ENCODE measurements at places on chromosomes 6 and 20.

DNA sequence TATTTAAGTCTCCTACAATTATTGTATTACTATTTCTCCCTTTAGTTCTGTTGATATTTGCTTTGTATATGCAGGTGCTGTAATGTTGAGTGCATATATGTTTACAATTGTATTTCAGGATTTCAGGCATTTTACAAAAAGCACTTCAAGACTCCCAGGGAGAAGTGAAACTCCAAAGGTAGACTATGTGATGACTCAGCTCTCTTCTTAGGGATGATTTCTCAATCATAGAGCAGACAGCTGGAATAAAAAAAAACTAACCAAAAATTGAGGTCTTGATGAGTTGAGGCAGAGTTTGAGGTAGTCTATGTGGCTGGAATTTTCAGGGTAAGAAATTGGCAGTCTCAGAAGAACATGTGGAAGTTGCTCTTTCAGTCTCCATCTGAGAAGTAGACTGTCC, 786.1 kb downstream of the TFAP2A start:
- DNase-seq = no peak

DNA sequence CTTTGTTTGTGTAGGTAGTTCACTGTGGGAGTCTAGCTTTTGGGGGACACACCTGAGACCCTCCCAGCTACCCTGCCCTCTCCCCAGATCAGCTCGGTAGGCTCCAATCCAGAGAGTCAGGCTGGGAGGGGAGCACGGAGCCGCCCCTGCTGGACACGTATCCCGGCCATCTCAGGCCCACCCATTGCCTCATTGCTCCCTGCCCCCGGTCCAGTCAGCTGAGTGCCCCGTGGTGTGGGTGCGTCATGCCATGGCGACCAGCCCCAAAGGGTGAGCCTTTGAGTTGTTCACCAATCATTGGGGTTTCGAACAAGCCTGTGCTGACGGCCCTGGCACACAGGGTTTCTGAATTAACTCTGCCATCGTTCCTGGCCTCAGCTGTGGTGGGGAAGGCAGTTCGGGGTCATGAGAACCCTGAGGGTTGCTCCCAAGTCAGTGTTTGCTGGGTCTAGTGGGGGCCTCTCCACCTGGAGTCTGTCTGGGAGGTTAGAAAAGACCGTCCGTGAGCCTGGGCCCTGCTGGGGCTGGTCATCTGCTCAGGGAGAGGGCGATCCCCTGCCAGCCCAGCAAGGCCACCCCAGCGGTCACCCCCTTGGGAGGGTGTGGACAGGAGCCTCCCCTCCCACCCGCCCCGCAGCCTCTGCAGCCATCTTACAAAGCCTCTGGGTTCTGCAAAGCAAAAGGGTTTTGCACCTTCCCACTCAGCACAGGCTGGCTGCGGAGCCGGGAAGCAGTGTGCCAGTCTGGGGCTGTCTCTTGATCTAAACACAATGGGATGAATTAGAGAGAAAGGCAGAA, 34.5 kb downstream of the NTSR1 start:
- no peak for DNase-seq

GRCh38 chr20:61806314-61806713, 259.4 kb downstream of the TAF4 start:
- no peak for DNase-seq

DNA sequence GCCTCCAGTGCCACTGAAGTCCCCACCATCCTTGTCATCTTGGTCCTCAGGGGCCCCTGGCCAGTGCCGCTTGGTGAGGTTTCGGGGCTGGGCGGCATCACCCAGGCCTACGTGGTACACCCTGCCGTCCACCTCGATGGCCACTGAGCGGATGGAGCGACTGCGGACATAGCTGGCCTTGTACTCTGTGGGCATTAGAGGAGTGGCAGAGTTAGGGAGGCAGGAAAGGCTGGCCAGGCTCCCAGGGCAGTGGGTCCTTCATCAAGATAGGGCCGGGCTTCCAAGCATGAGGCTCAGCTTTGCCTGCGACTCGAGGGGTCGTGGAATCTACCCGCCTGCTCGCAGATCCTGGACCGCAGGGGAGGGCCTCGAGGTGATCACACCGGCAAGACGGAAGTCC, 119.0 kb downstream of the SULF2 start:
- DNase-seq = no peak

- DNase-seq = no peak
Measured at GRCh38 chr20:22673467-22673866, 89.1 kb upstream of the FOXA2 start.

DNA sequence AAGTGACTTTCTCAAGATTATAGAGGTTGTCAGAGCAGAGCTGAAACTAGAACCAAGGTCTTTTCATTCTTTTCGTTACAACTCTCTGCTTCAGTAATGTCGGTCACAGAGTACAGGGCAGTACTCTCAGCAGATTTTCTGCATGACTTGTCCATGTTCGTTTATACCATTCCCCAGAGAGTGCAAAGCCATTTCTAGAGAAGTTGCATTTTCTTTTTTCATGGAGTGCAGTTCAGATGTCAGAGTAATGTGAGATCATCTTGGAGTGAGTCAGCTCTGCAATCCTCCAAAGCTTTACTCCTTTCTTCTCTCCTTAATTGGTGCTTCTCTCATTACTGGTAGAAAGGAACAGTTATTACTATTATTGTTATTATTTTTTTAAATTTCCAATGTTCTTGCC, 115.6 kb upstream of the B3GAT2 start:
- no peak for DNase-seq

DNA sequence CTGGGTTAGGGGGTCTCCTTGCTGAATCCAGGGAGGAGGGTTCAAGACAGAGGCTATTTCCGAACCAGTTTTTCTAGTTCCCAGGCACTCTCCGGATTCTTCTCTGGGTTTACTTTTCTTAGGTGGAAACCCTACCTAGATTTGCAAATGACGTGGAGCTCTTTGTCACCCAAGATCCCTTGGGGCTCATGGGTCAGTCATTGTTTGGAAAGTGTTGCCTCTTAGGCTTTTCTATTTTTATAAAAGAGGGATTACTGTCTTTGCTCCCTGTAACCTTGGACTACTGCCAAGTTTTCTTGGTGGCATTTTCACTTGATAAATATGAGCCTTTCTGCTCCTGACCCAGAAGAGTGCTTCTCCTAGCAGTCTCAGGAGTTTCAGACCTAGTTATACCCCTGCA, 33.6 kb downstream of the FAM209B start:
- DNase-seq = no peak

DNA sequence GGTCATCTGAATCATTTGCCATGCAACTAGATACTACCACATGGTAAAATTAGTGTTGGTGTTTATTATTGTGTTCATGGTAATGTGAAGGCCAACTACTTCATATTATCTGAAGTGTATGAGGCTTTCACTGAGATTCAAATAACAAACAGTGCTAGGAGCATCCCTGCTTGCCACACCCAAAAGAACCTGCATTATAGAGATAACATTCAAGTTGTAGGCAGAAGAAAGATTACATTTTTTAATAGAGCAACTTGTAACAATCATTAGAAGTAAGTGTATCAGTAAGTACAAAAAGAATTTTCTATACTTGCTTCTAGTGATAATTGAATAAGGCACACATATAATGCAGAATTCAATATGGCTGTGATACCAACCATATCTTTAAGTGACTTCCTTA, 49.8 kb downstream of the BCKDHB start:
- DNase-seq = no peak

- DNase-seq = no peak
Measured at GRCh38 chr20:40986774-40987173, 41.8 kb upstream of the TOP1 start.

DNA sequence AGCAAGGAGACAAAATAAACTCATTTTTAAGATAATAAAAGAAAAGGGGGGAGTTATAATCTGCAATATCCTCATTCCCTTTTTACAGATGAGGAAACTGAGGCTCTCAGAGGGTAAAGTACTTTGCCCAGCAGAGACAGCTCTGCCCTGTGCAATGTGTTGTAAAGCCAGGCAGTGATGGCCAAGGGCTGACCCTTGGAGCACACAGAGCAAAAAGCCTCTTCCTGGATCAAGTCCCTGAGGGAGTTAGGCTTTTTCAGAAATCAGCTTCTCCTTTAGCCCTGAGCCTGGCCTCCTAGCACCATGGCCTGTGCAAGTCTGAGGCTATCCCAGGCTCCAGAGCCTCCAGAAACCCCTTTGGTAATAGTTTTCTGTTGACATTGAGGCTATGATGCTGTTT, 234.8 kb downstream of the PHACTR1 start:
- no peak for DNase-seq

DNA sequence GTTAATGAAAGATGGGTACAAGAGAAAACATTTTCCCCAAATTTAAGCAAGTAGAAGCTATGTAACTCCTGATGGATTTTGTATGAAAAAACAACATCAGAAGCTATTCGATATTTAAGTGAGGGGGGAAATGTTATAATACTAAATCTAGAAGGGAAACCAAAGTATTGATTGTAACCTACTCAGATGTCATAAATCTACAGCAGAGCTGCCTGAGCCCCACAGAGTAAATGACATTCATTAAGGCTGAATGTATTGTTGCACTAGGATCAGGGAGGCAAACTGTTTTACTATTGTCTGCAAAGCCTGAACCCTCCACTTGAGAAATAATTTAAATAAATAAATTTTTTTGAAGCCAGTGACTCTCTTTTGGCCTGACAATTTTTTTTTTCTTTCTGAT, 19.3 kb downstream of the ANKRD6 start:
- DNase-seq = no peak

GRCh38 chr6:142378138-142378875, 76.5 kb downstream of the ADGRG6 start:
- DNase-seq = no peak

GRCh38 chr6:82176616-82177015, 70.9 kb downstream of the IBTK start:
- no peak for DNase-seq

DNA sequence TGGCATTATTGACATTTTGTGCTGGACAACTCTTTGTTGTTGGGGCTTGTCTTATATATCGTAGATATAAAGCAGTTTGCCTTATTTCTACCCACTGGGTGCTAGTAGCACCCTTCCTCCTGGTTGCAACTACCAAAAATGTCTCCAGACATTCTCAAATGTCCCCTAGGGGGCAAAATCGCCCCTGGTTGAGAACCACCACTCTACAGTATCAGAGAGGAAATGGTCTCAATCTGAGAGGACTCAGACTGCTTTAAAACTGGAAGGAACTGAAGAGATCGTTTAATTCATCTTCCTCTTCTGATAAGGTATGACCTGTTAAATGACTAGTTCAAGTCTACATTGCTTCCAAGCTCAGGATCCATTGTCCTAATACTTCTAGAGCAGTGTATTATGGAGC, 14.9 kb downstream of the SH3BGRL2 start:
- DNase-seq = no peak

DNA sequence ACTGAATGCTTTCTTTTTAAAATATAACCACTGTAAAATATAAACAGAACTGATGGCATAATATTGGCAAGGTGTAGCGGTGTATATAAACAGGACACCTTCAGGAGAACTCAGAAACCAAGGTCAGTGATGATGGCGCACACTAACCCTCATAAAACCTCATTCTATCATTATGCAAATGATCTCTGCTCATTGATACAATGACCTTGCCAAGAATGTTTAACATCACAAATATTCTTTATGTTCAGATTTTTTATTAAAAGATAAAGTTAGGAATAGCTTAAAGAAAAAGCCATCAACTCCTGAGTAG, 48.6 kb upstream of the DST start:
- DNase-seq = no peak

DNA sequence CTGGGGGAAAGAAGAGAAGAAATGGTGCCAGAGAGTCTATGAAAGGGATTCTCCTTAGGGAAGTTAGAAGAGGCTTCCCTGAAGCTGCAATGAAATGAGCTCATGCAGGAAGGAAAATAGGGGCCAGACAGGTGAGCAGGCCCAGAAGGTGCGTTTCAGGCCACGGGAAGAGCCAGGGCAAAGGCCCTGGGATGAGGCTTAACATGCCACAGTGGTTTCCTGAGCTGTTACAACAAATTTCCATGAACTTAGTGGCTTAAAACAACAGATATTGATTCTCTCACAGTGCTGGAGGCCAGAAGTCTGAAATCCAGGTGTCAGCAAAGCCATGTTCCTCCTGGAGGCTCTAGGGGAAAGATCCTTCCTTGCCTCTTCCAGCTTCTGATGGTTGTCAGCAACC, 167.9 kb downstream of the TFAP2C start:
- DNase-seq = no peak

GRCh38 chr20:53917145-53918019, 153.0 kb downstream of the BCAS1 start:
- DNase-seq = no peak

DNA sequence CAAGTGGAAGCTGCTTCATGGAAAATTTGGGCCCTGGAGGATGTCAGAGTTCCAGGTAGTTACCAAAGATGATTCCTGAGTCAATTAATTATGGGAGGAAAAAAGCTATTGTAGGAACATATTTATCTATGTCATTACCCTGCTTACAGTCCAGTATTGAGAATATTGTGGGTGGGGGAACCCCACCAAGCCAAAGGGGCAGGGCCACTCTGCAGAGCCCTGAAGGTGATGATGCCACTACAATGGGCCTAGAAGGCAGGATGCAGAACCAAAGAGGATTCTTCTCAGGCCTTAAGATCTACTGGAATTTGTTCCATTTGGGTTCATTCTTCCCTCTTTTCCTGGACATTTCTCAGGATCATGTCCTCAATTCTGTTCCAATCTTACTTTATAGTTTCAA, 375.2 kb upstream of the MARCKS start:
- DNase-seq = no peak
